ENCODE measurements at places on chromosomes 5 and 9. TPM values are rescaled to one million over a fixed set of nuclear protein-coding genes. Genes with fewer than 3 reads are reported as not detected.

SLC6A18 gene
- polyA plus RNA-seq = not detected

HDHD3 gene
- 3.6 TPM for polyA plus RNA-seq

SOX30 gene
- 0.22 TPM for polyA plus RNA-seq

FBP2 gene
- 15.9 TPM for polyA plus RNA-seq

PRR7 gene
- polyA plus RNA-seq = 2.5 TPM

DNA sequence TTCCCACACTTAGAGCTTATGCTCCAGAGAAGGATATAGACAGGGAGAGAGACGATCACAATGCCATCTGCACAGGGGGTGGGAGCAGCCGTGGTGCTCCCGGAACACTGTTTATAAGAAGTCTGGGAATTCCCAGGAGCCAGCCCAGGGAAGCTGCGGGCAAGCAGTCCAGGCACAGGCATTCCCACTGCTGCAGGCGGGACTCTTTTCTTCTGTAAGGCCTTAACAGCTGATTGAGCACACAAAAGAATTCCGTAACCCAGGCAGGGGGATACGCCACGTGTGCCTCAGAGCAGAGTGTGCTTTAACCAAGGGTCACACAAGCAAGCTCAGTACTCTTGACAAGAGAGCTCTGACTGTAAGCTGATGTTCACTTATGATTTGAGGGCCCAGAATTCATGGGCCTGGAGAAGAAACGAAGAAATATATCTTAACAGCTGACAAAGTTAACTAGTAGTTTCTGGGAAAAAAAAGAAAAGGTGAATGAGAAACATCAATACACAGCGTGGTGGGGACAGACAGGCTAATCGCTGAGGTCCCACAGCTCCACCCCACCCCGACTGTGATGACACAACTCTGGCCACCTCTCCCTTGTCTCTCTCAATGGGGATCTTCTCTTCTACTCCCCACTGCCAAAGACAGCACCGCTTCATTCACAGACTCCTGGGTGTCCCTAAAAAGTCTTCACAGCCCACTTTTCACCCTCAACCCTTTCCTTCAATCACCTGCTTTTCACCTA is 85.9 kb upstream of the SIMC1 start:
- no peak for DNase-seq

- no peak for DNase-seq
Measured at GRCh38 chr5:65072850-65073249, 304.1 kb downstream of the CWC27 start.

DNA sequence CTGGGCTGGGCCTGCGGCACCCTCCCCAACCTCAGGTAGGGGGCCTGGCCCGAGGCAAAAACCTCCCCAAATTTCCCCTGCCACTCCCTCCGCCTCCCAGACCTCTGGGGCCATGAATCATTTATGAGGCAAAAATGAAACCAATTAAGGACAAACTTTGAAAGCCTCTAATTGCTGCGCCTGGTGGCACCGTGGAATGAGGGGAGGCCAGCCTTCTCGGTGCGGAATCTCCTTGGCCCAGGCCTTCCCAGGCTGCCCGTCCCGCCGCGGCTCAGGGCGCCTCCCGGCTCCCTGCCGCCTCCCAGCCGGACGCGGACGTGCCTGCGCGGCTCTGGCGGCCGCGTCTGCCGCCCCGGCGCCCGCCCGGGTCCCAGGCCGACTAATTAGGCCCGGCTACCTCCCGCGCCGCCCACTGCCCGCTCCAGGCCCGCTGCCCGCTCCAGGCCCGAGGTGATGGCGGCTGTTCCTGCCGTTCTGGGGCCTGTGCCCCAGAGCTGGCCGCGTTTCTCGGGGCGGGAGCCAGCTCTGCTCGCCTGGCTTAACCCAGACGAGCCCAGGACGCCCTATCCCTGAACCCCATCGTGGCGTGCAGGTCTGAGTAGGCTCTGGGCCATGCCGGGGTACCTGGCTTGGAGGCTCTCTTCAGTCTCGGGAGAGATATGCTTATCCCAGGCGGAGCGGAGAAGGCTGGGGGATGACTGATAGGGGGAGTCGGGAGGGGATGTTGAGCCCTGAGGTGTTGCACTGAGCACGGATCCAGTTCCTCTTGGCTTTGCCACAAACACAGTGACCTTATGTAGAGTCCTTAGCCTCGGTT is 20.1 kb downstream of the CXXC5 start:
- DNase-seq = no peak
